NCI-H187 (cell line): ENCODE measurements at places on chromosomes 3 and 15.
A peak's percentile ranks its signal among the peaks of the same experiment; 100 is the strongest.

DNA sequence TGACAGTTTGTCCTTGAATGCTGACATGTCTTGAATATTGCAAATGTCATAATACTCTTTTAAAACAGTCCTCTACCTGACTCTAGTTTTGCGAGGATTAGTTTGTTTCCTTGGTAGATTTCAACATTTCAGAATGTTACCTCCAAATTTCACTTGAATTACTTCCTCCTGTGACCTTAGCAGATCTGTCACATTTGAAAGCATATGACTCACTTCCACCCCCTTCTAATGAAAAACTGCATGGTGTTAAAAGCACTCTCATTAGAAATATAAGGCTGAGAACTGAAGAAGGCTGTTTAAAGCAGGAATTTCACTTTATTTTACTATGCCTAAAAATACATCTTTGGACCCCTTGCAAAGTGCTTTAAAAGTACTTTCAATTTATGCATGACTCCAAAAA is 598.7 kb upstream of the TGFBR2 start:
- no peak for DNase-seq

GRCh38 chr3:129934234-129935123 is 40.0 kb upstream of the TRH start:
- DNase-seq = peak; percentile 2

DNA sequence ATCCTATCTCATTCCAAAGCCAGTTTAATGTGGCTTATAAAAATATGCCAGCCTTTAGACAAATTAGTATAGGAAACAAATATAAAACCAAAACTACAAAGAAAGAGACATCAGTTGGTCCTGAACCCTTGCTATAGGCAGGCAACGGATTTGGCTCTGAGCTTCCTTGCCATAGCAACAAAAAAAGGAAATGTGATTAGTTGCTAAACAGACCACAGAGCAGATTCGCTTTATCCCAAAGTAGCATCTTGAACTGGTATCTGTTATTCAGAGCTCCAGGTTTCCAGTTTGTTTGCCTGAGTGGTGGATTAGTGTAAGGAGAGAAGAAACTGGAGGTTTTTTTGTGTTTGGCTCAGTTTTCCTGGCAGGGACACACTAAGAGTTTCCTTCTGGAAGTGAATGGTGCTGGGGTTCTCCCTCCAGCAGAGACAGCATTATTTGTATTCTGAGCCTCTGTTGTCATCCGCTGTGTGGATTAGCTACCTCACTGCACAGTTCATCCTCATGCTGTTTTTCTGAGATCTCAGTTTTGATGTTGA is 44.1 kb downstream of the CHST2 start:
- no peak for DNase-seq

GRCh38 chr3:32614956-32615355 is 44.3 kb upstream of the DYNC1LI1 start:
- DNase-seq = no peak

DNA sequence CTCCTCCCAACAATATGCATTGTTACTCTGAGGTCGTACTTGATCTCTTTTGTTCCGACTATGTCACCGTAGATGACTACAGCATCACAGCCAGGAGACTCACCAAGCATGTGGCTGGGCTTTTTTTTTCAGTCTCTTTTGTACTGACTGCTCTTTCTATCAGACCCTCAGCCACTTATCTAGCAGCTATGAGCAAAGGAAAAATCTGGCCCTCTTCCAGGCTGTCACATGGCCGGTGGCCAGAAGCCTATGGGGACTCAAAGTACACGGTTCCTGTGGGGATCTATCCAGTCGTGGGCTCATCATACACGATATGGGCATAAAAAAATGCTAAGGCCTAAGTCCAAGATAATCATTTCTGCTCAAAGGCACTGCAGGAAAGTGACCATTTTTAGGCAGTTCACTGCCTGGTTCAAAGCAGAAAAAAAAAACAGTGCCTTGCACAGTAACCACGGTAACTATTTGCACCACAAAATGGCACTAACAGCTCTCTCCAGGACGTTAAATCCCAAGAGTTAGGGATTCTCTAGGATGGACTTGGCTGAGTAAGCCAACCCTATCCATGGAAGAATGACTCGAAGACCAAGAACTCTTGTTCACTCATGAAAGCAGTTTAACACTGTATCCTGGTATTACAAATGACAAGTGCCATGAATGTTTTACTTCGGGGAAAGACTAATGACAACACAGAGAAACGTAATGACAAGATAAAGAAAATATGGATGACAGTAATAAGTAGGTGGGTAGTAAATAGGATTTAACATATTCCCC is 50.3 kb downstream of the SHQ1 start:
- DNase-seq = peak; percentile 3

DNA sequence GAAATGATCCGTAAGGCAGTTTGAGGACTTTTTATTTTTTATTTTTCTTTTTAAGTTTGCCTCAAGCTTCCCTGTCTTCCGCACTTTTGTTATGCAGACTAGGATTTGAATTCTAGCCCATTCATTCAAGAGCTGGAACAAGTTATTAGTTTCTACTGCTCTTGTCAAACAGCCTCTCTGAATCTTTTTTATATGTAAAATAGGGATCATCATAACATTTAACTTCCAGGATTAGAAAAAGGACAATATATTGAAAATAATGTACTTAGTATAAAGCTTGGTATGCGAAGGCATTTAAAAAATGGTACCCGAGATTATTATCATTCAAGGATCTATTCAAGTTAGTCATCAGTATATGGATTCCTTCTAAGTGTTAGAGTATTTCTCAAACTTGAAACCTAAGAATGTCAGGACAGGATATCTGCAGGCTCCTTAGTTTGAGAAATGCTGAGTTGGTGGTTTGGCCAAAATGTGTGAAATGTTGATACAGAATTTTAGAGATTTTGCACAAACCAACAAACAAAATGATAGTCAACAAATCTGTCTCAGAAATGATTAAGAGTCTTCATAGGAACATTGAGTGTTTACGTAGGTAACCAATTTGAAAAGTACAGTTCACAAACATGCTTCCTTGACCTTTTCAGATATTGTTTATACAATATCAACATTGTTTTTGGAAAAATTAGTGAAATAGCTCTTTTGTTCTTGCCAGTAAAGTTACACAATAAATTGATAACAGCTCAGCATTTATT is 40.5 kb upstream of the IGSF10 start:
- no peak for DNase-seq

- no peak for DNase-seq
Measured at GRCh38 chr15:61182946-61183345, 46.2 kb downstream of the RORA start.

- DNase-seq = no peak
Measured at GRCh38 chr3:11699083-11699427, 55.3 kb upstream of the VGLL4 start.

DNA sequence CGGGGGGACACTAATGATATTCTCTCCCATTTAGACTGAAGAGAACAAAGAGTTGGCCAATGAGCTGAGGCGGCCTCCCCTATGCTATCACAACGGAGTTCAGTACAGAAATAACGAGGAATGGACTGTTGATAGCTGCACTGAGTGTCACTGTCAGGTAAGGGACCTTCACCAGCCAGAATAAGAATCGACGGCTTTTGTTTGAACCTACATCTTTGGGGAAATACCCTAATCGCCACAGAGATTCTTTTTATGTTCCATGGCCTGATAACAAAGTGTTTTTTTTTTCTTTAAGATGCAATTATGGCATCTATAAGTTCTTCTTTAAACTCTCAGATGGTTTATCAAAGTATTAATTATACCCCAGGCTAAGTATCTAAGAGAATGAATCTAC is 3.4 kb downstream of the THBS1 start:
- no peak for DNase-seq

- DNase-seq = no peak
Measured at GRCh38 chr15:70761931-70762468, 1.4 kb downstream of the UACA start.

DNA sequence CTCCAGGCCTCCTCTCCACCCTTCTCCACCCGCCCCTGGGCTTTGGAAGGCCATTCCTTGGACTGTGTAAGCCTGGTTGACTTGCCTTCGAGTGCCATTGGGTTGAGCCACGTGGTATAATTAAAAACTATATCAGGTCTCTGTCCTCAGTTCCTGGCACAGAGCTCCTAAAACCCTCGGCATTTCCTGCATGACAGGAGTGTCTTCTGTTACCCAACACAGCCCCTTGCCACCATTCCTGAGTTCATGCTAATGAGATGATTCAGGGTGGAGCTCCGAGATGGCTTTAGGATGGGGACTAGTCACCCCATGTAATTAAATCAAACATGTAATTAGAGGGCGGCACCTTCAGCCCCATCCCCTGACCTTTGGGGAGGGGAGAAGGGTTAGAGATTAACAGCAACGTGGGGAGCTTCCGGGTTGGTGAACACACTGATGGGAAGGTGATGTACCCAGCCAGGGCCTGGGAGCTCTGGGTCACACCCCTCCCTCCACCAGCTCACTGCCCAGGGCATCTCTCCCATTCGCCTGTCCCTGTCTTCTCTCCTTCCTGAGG is 256.4 kb downstream of the FAM43A start:
- DNase-seq = no peak

DNA sequence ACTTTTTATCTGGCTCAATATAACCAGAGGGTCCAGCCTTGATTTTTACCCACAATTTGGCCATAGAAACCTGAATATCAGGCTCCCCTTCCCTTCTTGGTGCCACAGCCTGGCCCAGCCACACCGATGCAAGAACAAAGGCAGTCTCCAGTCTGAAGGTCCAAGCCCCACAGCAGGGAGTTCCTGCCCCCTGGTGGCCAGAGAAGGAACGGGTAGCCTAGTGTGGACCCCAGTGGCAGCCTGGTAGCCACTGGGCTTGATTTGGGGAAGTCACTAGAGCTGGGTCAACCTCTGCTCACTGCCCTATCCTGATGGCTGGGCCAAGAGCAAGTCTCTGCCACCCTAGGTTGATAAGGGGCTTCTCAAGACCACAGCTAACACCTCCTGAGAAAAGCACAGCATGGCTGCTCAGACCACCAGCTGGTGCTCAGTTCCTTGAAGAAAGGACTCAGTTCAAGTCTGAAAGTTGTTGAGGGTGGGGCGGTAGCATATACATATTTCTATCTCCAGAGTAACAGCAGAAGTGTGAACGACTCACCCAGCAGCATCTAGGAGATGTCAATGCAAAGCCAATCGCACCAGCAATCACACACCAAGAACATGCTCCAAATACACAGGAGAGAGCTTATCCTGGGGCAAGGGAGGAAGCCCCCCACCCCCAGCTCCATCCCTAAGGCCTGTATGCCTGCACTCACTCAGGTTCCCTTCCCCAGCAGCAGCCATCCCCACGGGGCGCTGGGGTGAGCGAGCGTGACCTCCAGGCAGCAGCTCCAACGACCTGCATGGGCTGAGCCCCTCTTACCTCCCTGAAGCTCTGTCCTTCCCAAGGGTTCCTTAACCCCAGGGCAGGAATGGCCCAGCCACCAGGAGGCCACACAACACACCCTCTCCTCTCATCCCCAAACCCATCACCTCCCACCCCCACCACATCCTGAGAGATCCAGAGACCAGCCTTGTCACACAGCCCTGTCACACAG is 7.6 kb downstream of the PFKFB4 start:
- no peak for DNase-seq
